ENCODE measurements at places on chromosomes 12 and 14. TPM values are rescaled to one million over a fixed set of nuclear protein-coding genes. Genes with fewer than 3 reads are reported as not detected.

DNA sequence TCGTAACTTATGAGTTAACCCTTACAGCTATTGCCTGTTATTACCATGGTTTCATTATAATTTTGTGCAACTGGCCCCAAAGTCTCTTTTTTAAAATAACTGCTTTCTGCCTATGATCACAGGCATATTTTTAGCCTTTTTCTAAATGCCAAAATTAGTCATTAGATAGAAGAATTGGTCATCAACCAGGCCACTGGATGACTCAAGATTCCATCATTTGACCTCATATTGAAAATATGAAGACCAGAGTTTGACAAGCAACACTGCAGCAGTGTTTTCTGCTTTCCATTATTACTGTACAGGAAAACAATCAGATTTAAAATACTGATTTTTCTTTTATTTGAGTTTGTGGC is 54.7 kb upstream of the OTOGL start:
- peak; percentile 94 for DNase-seq

DNA sequence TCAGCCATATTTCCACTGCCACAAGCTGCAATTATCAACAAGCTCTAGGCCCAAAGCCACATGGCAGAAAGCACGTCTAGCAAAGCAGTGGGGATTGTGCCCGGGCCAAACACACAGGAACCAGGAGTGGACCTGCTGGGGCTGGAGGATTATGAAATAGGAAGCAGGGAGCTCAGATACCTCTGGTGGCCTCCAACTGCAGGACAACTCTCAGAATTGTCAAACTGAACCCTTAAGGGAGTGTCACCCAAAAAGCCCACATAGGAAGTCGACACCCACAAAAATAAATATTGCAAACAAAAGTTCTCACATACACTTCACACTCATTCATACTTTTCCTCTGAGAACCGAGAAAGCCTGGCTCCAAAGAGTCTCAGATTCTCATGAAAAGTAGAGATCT is 26.1 kb downstream of the KCTD10 start:
- no peak for DNase-seq

- DNase-seq = no peak
Observed at GRCh38 chr12:74963867-74964331, 245.7 kb downstream of the KCNC2 start.

GRCh38 chr12:47752552-47752951 is 6.1 kb downstream of the RAPGEF3 start:
- peak; percentile 85 for DNase-seq

- no peak for DNase-seq
Observed at GRCh38 chr12:131528144-131528543, 182.7 kb upstream of the SFSWAP start.

DNA sequence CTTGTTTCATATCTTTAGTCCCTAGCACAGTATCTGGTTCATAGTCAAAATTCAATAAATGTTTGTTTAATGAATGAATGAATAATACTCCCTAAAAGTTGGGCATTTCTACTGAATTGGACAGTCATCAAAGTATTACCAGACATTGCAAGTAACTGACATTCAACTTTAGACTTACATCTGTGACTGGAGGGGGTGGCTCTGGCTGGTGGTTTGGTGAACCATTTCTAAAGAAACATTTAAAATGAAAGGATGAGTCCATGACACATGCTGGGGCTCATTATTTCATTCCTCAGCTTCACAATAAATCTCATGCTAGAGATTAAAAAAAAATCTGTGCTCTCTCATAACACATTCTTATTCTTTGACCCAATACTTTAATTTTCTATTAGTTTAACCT is 20.6 kb upstream of the CSRNP2 start:
- DNase-seq = no peak

GRCh38 chr14:94125659-94126418 is 3.6 kb downstream of the IFI27L2 start:
- DNase-seq = no peak

- no peak for DNase-seq
Observed at GRCh38 chr12:1880153-1880845, 38.2 kb downstream of the CACNA2D4 start.

DNA sequence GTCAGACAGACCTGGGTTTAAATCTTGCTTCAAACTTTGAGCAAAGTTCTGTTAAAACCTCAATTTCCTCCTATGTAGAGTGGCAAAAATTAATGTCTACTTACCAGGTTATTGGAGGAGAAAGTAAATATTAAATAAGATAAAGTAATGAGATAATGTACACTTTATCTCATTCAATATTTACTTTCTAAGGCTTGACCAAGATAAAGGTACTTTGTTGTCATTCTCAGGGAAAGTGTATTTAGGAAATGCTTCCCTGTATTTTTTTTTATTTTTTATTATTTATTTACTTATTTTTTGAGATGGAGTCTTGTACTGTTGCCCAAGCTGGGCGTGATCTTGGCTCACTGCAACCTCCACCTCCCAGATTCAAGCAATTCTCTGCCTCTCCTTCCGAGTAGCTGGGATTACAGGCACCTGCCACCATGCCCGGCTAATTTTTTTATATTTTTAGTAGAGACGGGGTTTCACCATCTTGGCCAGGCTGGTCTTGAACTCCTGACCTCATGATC is 4.7 kb downstream of the FAM161B start:
- no peak for DNase-seq

GRCh38 chr14:42965512-42965911 is 1358.8 kb downstream of the LRFN5 start:
- DNase-seq = no peak

DNA sequence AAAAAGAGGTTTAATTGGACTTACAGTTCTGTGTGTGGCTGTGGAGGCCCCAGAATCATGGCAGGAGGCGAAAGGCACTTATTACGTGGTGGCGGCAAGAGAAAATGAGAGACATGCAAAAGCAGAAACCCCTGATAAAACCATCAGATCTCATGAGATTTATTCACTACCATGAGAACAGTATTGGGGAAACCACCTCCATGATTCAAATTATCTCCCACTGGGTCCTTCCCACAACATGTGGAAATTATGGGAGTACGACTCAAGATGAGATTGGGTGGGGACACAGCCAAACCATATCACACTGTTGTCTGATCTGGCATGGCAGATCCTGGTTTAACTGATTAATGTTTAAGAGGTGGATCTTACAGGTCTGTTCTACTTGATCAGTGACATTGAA is 5.6 kb downstream of the DDX47 start:
- no peak for DNase-seq

DNA sequence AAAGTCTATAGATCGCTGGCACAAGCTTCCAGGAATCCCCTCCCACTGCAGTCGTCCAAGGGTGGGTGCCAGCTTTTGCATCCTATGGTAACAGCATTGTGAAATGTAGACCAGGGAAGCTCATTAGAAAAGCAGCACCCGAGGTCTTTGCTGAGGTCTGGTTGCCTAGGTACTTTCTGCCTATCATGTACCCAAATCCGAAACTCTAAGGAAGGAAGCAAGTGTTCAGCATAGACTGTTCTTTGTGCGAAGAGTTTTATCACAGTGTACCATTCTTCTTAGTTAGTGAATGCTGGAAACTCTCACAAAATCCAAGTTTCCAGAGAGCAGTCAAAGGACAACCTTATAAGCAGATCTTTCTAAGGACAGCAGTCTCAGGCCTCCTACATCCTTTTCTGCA is 1532.7 kb upstream of the TMEM132C start:
- no peak for DNase-seq

DNA sequence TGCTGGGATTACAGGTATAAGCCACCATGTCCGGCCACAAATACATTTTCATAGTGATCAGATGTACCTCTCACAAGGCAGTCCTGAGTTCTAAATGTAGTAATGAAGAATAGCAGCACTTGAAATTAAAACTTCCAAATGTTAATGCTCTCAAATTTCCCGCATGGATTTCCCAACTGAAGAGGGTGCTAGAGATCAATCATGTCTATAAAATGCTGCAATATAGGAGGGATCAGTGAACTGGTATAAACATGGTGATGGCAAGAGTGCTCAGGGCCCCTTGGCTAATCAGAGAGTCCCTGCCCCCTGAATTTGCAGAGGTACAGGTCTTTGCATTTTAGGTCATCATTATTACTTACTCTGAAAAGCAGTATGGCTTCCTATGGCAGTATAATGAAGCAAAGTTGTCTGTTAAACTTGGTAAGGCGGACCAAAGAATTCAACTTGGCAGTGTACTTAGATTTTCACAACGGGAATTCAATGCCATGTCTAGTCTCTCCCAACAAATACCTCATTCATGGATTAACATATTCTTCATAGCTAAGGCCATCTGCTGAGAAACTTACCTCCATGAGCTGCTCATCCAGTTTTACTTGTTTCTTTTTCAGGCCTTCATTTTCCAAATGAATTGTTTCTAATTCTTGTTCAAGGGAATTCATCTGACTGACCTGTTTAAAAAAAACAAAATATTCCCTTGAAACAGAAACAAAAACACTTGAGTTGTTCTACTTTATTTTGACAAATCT is 67.0 kb upstream of the SAV1 start:
- DNase-seq = no peak

GRCh38 chr14:97401714-97402113 is 604.5 kb downstream of the VRK1 start:
- no peak for DNase-seq

- DNase-seq = no peak
Observed at GRCh38 chr12:15435597-15435996, 113.3 kb downstream of the PTPRO start.

DNA sequence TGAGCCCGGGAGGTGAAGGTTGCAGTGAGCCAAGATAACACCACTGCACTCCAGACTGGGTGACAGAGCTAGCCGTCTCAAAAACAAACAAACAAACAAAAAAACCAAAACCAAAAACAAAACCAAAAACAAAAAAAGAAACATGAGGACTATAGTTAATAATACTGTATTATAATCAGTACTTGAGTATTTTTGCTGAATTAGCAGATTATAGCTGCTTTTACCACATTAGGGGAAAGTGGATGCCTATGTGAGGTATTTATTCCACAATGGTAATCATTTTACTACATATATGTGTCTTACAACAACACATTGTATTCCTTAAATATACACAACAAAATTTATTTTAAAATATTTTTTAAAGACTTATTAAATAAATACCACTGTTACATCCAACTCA is 101.4 kb upstream of the PPP4R3A start:
- no peak for DNase-seq

DNA sequence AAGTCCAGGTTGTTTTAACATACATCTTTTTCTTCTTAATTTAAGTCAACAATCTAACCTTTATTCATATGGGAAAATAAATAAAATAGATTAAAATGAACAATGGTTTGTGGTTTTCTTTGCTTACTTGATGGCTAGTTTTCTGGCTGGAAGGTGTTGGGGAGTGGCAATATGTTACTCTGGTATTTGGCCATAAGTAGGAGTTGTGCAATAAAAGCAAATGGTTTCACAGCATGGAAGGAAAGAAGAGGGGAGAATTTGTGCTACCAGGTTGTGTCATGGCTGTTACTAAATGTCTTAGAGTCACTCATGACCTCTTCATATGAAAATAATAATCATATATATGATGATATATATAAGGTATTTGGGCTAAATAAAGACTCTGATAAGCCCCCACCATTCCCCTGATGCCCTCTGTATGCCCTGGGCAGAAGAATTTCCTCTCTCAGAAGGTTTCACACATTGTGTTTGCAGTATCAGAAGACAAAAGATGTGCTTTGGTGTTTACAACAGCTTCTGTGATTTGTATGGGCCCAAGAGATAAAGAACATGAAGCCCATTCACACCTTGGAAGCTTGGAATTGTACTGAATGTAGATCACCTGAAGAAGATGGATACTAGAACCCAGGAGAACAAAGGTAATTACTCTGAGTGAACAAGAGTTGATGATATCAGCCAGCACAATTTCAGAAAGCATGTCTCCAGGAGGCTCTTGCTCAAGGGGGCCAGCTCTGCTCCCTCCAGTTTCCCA is 160.9 kb downstream of the ALG10B start:
- DNase-seq = no peak

DNA sequence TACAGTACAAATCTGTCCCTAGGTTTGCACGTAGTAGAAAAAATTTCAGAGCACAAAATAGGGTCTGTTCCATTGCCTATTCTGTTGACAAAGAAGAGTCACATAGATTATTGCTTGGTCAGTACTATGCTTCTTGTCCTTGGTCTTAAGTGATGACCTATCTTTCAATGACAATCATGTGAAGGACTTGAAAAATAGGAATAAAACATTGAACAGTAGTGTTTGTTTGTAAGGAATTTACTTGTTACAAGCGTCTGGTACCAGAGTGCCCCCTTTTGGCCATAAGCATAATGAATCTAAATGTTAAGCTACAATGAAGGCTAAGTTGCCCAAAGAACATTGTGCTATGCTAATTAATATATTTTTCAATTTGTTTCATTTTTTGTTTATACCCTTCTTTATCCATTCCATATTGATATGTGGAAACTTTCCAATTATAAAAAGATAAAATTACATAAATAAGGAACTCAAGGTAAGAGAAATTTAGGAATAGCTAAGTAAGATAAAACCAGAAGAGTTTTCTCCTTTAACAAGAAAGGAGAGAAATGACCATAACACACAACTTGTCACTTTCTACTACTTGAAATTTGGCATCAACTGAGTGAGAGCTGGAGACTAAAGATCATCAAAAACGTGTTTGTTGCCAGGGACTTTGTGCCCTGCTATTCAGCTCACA is 204.7 kb downstream of the EPS8 start:
- DNase-seq = peak; percentile 47

DNA sequence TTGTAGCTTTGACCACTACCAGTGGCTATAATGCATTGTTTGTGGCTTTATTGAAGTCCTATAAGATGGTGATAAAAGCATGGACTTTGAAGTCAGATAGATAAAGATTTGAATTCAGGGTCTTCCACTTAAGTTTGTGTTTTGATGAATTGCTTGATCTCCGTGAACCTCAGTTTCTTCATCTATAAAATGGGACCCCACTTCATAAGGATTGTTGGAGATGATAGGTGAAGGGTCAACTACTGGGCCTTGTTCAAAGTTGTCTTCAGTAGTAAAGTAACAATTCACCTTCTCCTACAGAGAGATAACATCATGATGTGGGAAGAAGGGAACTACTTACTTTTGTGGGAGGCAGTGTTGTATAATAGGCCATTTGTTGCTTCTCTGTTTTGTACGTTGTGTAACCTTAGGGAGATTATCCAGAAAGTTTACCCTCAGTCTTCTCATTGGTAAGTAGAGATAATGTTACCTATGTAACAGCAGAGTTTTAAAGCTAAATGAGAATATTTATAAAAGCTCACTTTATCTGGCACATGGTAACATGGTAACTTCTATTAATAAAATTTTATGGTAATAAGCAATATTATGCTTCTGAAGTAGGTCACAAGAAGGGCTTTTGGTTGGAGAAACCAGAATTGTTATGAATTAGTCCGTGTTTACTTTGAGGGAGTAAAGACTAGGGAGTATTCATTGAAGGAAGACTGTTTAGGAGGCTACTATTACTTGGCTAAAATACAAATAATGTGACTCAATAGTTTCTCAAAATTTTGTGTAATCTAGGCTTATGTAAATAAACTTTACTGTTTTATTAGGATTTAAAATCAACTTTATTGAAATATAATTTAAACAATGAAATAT is 15.1 kb downstream of the ADIPOR2 start:
- no peak for DNase-seq

DNAJC22 gene
- 0.36 TPM for total RNA-seq

GPD1 gene
- not detected for total RNA-seq

ERC1 gene
- total RNA-seq = 55.6 TPM

EID3 gene
- 4.5 TPM for total RNA-seq

ASB8 gene
- total RNA-seq = 38.7 TPM

TSPAN8 gene
- not detected for total RNA-seq

All from HFFc6 (cell line).